Stimulated activated memory B cell treated with anti-CD40 and anti-IgM and Interleukin-4, amounts not matched to agents 10 μg/mL and 1 μg/mL and 100 μg/mL, for 72 hours (primary cell): ENCODE measurements at places on chromosomes 3 and 15.

- peak; percentile 29 for ATAC-seq
Observed at GRCh38 chr3:111610612-111611054, 15.5 kb upstream of the ZBED2 start.

DNA sequence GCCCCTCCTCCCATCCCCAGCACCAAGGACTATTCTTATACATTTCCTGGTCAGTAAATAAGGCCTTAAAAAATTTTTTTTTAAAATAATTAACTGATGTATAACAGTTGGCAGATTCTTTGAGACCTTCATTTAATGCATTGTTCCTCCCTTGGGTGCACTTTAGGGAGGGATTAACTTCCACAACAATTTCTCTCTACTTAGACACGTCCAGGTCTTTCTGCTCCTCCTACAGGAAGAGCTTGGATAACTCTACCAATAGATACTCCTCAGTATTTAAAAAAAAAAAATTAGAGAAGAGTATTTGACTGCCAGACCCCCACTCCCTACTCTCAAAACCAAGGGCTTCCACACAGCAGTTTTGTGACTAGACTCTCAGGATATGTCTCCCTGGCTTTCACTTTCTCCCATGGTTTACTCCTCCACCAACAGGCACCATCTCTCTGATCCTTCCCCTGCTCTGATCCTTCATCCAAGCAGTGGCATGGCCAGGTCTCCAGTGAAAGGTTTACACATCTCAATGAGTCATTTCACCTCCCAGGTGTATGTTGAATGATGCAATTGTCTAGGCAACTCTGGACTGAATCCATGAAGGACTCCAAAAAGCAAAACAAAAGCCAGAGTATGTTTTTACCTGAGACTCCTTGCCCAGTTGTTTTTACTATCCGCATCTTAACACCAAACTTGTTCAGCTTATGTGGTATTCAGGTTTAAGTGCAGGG is 7.4 kb downstream of the ZIC4 start:
- ATAC-seq = no peak

- no peak for ATAC-seq
Observed at GRCh38 chr3:144843099-144843498, 871.5 kb downstream of the DIPK2A start.

GRCh38 chr3:29440413-29441305 is 159.8 kb downstream of the RBMS3 start:
- no peak for ATAC-seq

- ATAC-seq = no peak
Observed at GRCh38 chr15:33968821-33969220, 524 bp downstream of the CHRM5 start.
